Hematopoietic multipotent progenitor cell treated with erythropoietin and hydrocortisone succinate and interleukin-3 and kit ligand, for 15 days (in vitro differentiated cells): ENCODE measurements at places on chromosomes 11 and 22.

- no peak for DNase-seq
Measured at GRCh38 chr11:12123273-12123672, 12.9 kb downstream of the MICAL2 start.

DNA sequence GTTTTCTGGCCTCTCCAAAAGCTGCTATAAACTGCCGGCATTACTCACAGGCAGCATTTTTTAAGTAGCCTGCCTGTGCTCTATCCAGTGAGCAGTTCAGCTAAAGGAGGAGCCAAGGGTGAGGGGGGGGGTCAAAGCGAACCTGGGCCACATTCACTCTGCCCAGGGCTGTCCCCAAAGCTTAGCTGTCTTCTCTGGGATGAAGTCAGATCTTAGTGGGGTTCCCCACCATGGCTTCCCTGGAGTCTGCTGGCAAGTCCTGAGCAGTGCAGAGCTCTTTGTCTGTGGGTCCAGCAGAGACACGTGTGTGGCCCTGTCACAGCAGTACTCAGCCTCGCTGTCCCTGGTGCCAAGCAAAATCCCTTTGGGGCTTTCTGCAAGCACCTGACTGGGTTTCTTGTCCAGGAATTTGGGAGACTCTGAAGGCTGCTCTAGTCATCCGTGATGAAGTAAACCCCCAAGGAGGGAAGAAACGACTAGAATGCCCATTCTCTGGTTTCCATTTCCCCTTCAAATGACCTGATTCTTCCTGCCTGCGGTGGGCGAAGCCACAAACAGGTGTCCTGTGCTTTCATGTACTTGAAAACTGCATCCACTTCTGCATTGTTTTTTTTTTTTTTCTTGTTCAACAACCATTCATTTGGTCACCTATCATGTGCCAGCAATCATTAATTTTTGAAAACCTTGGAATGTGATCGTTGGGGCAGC lies 2.6 kb downstream of the KCNJ5 start:
- no peak for DNase-seq

DNA sequence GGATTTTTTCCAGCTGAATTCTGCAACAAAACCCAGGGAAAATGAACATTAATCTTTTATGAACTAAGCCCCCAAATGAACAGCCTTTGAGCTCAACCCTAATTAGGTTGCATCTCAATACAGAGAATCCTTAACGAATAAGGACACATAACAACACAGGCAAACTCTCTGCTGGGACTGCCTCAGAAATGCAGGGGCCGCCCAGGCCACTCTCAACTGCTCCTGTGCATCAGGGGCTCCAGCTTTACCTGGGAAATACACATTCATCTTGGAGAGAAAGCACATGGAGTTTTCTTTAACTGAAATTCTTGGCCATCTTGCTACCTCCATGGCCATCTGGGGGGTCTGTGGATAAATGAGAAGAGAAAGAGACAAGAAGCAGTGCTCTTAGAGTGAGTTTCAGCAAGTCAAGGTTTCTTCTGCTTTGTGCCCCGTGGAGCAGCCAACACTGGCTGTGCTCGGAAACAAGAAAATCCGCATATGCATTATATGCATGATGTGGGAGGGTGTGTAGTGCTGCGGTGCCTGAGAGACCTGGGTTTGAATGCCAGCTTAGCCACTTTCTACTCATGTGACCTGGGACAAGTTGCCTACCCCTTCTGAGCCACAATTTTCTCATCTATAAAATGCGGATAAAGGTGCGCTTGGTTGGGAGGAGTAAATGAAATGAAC lies 81.9 kb upstream of the RCN1 start:
- no peak for DNase-seq

DNA sequence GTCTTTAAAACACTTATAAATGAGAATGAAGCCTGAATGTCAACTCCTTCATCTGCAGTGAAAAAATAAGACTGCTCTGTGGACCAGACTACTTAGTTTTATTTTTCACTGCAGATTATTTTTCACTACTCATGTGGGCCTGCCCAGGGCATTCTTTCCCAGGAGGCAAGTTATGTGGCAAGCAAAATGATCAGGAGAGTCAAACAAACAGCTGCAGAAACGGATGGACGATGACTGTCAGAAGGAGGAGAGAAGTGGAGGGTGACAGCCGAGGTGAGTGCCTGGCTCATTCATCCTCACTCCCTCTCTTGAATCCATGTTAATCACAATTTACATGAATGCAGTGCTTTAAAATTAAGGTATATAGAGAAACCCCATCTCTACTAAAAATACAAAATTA lies 5.8 kb upstream of the LRP5 start:
- no peak for DNase-seq

- no peak for DNase-seq
Measured at GRCh38 chr11:102110761-102111010, 439 bp downstream of the YAP1 start.

- no peak for DNase-seq
Measured at GRCh38 chr11:27807596-27807995, 107.3 kb upstream of the BDNF start.

DNA sequence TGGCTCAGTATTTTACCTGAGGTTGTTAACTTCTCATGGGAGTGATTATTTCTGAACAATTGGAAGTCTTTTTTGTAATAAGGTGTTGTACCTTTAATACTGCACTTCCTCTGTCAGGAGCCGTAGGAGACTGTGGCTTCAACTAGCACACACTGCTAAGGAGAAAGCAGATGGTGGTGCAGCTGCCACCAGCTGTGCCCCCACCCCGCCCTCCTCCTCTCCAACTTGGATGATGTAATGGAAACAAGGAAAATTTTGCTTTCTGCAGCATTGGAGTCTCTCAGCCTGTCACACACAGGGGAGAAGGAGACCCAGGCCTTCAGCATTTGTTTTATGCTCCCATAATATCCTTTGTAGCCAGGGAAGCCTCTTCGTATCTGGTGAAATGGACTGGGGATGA lies 91.2 kb downstream of the TEAD1 start:
- DNase-seq = no peak
